ENCODE measurements at places on chromosomes 5 and 9.

DNA sequence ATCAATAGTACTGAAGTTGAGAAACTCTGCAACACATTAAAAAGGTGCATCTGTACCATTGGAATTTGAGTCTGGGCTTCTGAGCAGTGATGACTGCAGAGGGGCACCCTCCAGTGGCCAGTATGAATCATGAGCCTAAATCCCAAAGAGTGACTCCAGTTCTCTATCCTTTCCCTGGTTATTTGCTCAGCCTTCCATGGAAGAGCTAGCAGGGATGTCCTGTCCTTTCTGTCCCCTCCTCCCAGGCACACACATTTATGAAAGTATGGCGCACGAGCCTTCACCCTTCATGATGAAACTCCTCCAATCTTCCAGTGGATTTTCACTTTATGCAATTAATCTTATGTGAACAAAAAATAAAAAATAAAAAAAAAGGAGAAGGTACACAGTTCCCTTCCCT, 81.0 kb downstream of the ESM1 start:
- peak; percentile 18 for DNase-seq

GRCh38 chr9:98861781-98862504, 54.5 kb downstream of the GALNT12 start:
- DNase-seq, result peak; percentile 13

GRCh38 chr5:151647320-151647861, 39.3 kb downstream of the SPARC start:
- DNase-seq, result no peak

GRCh38 chr5:4413996-4414395, 726.1 kb upstream of the ADAMTS16 start:
- no peak for DNase-seq

- no peak for DNase-seq
These were observed 121.1 kb upstream of the IL12B start for GRCh38 chr5:159451197-159452052.

GRCh38 chr5:132007399-132008162, 3.9 kb downstream of the ACSL6 start:
- DNase-seq, result peak; percentile 65

- no peak for DNase-seq
These were observed 30.5 kb downstream of the TMOD1 start for GRCh38 chr9:97531888-97532376.

DNA sequence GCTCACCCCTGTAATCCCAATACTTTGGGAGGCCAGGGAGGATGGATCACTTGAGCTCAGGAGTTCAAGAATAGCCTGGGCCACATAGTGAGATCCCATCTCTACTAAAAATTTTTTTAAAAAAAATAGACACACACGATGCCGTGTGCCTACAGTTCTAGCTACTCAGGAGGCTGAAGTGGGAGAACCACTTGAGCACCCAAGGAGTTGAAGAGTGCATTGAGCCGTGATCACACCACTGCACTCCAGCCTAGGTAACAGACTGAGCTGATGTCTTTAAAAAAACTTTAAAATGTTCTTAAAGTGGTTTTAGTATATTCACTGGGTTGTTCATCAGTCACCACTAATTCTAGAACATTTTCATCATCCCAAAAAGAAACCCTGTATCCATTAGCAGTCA, 51.9 kb upstream of the RNF38 start:
- DNase-seq, result no peak

DNA sequence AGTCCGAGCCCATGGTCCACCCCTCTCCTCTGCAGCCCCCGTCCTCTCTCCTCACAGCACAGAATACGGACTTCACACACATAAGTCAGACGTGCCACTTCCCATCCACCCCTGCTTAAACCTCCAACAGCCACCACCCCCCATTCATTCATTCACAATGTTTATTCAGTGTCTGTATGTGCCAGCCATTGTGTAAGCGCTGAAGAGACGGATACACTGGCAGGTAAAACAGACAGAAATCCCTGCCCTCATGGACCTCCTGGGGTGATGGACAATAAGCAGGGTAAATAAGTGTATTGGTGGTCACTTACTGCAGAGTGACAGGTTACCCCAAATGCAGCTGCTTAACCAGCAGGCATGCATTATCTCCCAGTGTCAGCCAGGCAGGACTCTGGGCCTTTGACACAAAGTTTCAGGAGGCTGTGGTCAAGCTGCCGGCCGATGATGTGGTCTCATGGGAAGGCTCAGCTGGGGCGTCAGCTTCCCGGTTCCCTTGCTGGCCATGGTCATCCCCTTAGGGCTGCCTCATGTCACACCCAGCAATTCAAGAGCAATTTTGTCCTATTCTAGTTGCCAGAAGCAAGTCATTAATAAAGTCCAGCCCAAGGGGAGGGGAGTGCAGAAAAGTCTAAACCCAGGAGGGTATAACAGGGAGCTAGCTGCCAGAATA, 1.8 kb upstream of the PAXX start:
- no peak for DNase-seq

DNA sequence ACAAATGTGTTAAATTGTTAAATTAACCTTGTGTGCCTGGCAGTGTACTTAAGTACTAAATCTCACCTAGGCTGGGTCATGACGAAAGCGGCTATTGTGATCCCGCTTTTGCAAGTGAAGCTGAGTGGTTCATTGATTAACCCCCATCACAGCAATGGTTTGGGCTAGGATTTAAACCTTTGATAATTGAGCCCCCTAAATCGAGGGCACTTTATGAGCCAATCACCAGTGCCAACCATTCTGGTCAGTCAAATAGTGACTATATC, 22.8 kb downstream of the HNRNPK start:
- no peak for DNase-seq

DNA sequence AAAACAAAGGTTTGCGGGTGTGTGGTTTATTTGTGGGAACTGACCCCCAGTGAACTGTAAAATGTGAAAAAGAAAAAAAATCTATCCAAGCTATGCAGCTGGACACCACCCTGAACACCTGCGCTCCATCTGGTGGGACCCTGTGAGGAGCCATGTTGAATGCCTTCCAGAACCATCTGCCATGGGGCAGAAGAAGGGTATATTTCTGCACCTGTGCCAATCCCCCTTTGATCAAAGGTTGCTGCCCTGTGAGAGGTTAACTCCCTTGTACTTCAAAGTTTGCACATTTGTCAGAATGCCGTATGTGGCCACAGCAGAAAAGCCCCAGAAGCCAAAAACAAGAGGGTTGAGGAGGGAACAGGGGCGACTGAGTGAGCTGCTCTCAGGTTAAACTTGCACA, 148.5 kb upstream of the ALDH1B1 start:
- no peak for DNase-seq

- DNase-seq, result no peak
These were observed 136.5 kb upstream of the RAI14 start for GRCh38 chr5:34519489-34520220.

GRCh38 chr9:70635790-70636189, 221.3 kb upstream of the KLF9 start:
- DNase-seq, result no peak

- DNase-seq, result no peak
These were observed 41.2 kb upstream of the CTSL start for GRCh38 chr9:87684627-87685219.

DNA sequence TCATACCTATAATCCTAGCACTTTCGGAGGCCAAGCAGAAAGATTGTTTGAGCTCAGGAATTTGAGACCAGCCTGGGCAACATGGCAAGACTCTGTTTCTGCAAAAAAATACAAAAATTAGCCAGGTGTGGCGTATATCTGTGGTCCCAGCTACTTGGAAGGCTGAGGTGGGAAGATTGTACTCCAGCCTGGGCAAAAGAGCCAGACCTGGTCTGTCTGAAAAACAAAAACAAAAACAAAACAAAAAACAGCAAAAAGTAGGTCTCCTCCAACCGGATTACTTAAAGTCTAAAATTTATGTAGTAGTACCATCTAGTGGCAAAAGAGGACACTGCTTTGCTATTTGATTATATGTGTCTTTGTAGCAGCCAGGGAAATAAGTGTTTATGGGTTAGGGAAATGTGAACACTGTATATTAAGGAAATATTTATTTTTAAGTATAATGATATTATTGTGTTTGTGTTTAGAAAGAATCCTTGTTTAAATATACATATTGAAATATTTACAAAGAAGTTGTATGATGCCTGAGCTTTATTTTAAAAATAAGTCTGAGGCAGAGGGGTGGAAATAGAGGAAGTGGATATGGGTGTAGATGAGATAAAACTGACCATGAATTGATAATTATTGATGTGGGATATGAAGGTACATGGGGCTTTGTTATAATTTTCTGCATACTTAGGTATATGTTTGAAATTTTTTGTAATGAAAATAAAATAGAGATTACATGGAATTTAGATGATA, 20.0 kb downstream of the APC start:
- DNase-seq, result peak; percentile 69

DNA sequence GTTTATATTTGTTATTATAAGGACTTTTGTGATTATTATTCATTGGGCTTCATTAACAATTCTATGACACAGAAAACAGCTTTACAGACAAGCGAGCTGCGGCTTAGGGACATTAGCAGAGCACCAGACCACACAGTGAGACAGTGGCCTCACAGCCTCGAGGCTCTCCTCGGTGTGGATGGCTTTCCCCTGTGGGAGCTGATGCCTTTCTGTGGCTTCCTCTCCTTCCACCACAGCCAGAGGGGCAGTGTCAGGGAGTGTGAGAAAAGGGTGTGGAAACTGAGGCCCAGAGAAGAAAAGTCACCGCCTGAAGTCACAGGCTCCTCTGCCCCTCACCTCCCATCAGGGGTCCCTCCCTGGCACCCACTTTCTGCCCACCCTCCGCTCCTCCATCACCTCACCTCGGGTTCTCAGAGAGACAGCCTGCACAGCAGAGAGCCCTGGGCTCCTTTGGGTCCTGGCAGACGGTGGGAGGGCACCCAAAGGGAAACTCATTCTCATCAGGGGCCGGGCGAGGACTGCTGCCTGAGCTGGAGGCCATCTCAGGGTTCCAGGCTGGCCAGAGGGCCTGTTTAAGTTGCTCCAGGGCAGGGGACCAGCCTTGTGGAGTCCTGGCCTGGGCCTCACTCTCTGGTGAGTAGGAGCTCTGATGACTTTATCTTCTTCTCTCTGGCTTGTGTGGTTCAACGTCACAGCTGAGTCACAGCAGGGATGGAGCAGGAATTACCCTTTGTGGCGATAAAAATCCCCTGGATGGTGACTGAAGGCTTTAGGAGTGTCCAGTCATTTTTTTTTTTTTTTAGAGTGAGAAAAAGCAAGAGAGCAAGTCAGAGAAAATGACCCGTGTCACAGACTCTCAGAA, 830 bp downstream of the TRAF1 start:
- DNase-seq, result no peak

- no peak for DNase-seq
These were observed 198.3 kb downstream of the PLK2 start for GRCh38 chr5:58261605-58262004.

- DNase-seq, result no peak
These were observed 63.5 kb downstream of the DUSP1 start for GRCh38 chr5:172707285-172708182.

DNA sequence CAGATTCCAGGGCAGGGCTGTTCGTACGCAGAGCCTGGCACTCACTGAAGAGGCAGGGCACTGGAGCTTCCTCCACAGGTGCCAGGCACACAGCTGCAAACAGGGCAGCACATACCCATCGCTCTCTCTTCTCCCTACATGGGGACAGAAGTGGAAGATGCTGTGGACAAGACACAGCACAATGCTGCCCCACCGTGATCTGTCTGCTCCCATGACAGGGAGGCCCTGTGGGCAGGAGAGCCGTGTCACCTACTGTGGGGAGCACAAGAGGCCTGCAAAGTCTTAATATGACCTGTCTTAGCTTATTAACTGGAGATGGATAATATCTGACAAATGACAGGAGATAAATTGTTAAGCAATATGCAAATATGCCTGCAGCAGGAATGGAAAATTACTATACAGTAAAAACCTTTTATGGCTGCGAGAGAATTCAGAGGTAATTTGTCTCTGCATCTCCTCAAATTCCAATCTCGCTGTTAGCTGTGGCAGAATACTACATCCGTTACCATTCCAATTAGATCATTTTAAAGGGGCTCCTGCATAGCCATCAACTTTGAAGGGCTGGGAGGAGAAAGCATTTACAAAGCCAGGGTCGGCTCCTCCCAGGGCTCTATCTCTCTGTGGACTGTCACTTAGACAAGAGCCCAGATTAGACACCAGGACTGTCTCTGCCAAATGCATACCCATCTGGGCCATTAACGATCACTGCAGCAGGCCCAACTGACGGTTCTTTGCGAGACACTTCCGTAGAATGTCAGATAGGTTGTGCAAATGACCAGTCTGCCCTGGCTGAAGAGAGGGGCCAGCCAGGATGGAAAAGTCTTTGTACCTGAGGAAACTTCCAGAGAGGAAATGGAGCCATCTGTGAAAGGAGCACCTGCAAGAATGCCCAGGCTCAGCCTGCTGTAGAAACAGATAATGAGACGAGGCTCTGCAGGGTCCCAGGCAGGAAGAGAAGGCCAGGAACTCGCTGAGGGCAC, 90.7 kb upstream of the FSTL4 start:
- DNase-seq, result no peak

- DNase-seq, result no peak
These were observed 49.2 kb downstream of the PLEKHG4B start for GRCh38 chr5:141211-141610.

GRCh38 chr9:35814106-35814840, 569 bp downstream of the HINT2 start:
- DNase-seq, result peak; percentile 51

- no peak for DNase-seq
These were observed 702.8 kb downstream of the SEMA5A start for GRCh38 chr5:8842971-8843551.

- no peak for DNase-seq
These were observed 34.7 kb downstream of the ERCC6L2 start for GRCh38 chr9:95910023-95910707.

DNA sequence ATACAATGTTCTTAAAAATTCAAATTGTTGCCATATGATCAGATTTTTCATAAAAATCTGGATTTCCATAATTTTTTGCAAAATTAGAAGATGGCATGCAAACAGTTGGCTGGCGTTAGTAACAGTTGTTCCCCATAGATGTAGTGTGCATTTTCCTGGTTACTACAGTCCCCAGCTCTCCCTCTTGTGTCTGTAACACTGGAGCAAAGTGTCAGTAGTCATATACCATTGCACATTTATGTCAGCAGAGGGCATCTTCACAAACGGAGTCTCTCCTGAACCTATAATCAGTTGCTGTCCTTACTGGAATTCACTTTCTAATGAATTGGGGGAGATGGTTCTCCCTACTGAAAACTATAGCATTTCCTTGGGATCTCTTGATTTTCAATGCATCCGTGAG, 44.7 kb upstream of the DMAC1 start:
- peak; percentile 59 for DNase-seq

GRCh38 chr5:73088026-73088425, 32.3 kb upstream of the TMEM171 start:
- no peak for DNase-seq

GRCh38 chr5:160539431-160539830, 117.8 kb downstream of the PTTG1 start:
- DNase-seq, result no peak

- DNase-seq, result no peak
These were observed 86.5 kb downstream of the CEMIP2 start for GRCh38 chr9:71681708-71682272.

- no peak for DNase-seq
These were observed 98.5 kb downstream of the MRPS27 start for GRCh38 chr5:72221541-72221940.

Data from AML-193 (cell line).